ENCODE measurements at places on chromosomes 6 and 20.

DNA sequence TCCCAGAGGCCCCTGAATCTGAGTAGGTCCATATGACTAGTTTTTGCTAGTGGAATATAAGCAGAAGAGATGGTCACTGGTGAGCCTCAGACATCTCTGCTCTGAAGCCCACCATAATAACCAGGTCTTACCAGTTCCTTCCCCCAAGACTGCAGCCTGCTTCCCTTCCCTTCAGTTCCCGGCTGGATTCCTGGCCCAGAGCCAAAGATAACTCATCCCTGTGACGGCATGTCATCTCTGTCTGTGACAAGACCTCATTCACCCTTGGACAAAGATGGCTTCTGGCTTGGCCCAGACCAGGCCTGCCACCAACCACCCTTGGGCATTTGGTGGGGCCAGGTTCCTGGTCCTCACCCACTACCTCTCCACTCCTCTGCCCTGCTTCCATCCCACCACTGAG lies 145.5 kb upstream of the TOP1 start:
- DNase-seq, result no peak

GRCh38 chr20:13131688-13132087 lies 89.4 kb upstream of the ISM1 start:
- no peak for DNase-seq

GRCh38 chr20:63898882-63899558 lies 4.1 kb downstream of the DNAJC5 start:
- DNase-seq, result peak; percentile 48

- no peak for DNase-seq
Observed at GRCh38 chr6:5337573-5337972, 76.3 kb downstream of the FARS2 start.

- DNase-seq, result no peak
Observed at GRCh38 chr6:52389626-52390360, 27.8 kb downstream of the PAQR8 start.

DNA sequence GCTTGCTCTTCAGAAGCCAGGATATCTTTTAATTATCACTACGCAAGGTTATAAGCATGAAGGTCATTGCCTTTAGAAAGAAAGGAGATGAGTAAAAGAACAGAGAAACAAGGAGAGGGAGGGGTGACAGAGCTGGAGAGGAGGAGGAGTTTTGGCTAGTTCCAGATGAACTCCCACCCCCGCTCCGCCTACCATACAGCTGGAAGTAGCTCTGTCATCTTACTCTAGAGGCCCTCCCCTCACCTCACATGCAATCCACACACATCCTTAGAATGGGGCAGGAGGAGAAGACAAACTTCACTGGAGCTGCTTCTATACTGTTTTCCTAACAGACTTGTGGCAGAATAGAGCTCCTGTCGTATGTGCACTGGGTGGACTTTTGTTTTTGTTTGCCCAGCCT lies 144.7 kb downstream of the SCML4 start:
- no peak for DNase-seq

DNA sequence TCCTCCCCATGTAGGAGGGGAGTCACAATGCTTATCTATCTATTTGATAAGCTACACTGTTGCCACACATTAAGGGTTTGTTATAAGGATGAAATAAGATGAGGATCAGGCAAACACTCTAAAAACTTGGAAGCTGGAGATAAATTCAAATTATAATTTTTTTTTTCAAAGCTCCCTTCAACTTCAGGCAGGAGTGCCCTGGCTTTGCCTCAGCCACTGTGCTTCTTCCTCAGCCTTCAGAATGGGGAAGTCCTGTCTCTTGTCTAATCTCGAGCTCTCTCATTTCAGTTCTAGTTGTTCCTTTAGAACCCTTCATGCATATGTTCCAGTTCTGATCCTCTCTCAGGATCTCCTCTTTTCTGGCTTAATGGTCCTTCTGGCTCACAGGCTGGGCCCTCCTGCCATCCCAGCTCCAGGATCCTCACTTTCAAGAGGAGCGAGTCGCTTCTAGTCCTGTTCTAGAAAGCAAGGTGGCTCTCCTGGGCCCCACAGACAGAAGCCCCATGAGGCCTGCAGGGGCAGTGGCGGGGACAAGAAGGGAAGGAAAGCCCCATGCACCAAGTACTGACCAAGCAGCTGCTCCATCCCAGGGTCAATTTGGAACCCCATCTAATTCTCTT lies 164.3 kb downstream of the VEGFA start:
- DNase-seq, result peak; percentile 34

DNA sequence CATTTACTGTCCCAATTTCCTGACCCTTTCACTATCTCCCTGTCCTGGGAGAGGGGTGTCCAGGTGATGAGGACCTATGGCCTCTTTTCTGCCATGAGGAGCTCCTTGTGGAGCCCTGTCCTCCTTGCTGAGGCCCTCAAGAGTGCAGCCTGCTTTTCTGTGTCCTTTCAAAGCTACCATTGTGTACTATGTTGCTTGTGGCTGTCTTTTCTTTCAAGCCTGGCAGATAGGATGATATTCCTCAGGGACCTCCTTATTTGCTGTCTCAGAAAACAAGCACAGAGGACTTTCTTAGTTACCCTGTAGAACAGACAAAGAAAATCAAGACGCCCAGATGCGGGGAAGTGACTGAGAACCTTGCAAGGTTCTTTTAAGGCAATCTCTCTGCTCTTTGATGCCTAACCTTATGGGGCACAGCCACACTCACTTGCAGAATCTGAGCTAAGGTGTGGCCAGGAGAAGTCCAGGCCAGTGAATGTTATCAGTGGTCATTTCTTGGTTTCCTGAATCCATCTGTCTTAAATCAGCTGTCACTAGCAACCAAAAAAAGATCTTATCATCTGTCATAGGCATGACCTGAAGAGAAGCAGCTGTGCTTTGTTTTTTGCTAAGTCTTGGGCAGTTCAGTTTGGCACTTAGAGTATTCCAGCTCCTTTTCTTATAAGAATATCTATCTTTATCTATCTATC lies 17.2 kb downstream of the CARMIL1 start:
- no peak for DNase-seq

DNA sequence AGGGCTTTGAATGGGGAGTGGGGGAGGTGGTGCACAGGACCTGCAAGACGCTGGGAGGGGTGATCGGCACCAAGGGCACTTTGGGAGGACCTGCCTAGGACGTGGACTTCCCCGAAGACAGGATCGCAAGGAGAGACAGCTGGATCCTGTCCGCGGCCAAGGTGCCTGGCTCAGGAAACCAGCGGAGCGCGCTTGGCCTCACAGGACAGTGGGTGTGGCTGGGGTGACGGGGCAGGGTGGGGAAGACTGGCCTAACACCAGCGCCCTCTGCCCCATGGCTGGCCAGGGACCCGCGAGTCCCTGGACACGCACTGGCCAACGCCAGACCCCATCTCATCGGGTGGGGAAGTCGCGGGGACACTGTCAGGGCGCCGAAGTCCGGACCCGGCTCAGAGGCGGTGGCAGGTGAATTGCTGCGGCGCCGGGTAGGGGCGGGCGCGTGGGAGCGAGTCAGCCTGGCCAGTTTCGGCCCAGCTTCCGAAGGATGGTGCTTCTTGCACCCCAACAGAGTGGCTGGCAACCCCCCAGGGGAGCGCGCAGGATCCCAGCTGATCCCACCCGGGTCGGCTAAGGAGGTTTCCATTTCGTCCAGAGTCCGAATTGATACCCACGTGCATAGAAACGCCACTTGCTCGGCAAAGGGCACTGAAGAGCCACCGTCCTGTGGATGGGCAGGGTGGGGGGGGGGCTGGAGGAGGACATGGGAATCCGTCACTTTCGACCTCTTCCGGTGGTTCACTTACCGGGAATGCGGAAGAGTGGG lies 785 bp upstream of the THBD start:
- DNase-seq, result peak; percentile 82

- DNase-seq, result no peak
Observed at GRCh38 chr6:47161176-47161687, 119.1 kb upstream of the ADGRF1 start.

DNA sequence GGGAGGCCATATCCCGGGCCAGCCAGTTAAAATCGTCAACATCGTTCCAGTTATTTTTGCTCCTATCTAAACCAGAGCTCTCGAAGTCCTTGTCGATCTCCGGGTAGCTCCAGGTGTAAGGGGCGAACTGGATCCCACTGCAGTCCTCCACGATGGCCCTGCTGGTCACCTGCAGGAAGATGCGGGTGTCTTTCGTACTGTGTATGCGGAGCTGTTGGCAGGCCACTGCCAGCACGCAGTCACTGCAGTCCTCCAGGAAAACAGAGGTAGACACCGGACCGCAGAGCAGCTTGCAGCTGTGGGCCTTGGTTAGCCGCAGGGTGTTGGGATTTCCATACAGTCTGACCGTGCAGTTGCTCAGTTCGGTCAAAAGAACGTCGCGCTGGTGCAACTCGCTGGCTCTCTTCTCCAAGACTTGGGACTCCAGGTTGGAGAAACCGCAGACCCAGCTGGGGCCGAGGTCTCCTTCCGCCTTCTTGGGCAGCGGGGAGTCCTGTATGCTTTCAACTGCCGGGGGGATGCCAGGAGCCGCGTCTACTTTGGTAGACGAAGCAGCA lies 742 bp downstream of the TBCC start:
- peak; percentile 70 for DNase-seq

DNA sequence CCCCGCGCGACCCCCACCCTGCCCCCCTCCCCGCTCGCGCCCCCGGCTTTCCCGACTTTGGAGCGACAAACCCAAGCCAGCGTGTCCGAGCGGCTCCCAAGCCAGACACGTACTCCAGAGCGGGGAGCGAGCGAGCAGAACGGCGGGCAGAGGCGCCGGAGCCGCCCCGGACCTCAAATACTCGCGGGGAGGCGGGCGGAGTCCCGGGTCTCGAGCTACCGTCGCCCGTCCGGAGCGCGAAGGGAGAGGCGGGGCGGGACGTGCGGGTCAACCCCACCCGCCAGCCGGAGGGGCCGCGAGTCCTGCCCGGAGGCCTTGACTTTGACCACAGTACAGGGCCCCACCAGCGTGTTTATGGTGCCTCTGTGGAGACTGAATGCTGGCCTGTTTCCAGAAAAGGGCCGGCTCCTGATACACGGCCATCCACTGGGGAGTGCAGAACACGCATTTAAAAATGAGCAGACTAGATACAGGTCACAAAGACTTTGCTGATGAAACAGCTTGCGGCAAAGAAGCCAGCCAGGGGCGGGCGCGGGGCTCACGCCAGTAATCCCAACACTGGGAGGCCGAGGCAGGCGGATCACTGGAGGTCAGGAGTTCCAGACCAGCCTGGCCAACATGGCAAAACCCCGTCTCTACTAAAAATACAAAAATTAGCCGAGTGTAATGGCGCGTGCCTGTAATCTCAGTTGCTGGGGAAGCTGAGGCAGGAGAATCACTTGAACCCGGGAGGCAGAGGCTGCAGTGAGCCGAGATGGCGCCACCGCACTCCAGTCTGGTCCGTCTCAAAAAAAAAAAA lies at the start of gene SERPINB6:
SERPINB6 (minus strand) TSS at position 148 of the 799 bp plus-strand sequence. CDS start 12,235 bp downstream, outside the sequence.
- peak; percentile 67 for DNase-seq
